ENCODE measurements at places on chromosomes 6 and 20.

DNA sequence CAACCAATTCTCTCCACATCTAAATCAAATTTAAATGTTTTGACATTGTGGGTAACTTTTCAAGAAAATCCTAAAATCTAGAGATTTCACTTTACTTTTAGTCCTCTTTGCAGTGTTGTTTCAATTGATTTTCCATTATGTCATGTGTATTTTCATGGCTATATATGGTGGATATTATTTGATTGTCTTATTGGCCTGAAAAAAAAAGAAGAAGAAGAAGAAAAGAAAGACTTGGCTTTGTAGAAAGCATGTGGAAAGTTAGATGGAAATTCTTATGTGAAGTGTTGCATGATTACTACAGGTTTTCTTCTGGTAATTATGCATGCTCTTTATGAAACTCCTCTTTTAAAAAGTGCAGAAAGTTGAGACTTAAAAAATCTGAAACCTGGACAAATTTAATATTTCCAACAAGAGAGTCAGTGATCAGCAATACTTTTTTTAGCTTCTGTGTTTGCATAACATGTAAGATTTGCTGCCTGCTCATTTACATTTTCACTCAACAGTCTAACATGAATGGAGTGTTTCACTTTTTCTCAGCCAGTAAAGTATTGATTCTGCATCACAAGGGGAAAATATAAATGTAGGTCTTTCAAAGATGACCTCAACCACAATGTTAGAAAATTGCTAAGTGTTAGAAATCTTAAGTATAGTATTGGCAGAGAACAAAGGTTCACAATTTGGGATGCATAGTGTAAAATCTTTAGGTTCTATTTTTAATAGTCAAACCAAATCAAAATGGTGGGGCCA is 438.7 kb downstream of the BCKDHB start:
- no peak for DNase-seq

GRCh38 chr20:44170816-44171410 is 16.1 kb downstream of the JPH2 start:
- DNase-seq = no peak

DNA sequence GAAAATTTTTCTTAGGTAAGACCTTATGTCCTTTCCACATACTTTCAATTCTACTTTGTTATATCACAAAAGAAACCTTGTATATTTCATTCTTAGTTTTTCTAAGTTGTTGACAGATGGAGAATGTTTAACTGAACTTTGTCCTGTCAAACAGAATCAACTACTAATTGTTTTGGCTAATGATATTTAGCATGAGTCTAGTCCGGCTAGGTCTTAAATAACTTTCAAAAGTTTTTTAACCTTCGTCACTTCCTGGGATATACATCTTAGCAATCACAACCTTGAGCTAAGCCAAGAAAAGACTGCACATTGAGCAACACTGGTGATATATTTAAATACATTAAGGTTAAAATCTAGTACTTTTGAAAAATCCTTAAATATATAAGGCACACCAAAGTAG is 62.9 kb upstream of the RUNX2 start:
- no peak for DNase-seq

DNA sequence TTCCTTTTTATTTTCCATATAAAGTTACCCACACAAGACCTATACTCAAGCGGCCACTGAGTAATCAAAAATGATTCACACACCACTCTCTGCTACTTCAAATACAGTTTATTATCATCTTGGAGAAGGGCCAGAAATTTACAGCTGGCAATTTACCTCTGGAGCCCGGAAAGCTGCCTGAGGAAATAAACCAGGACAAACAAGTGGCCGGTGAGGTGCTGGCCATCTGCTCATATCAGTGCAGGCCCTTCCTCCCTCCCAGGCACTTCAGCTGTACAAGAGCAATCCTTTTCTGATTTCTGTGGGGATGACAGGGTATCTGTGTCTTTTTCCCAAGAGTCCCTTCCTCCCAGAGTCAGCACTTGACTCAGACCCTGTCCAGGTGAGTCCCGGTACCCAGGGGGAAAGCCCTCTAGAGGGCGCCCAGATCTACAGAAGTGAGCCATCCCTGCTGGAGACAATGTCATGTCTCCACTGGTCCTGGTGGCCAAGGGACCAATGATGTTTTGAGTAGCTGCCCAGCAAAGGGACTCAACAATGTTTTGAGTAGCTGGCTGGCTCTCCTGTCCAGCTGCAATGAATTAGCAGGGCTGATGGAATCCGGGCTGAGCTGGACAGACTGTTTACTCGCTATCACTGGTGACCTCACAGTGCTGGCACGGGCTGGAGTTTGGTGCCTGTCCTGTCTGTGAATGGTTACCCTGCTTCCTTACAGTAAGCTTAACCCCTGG is 23.6 kb downstream of the LRP11 start:
- DNase-seq = peak; percentile 71

- no peak for DNase-seq
These were observed 189.8 kb upstream of the IMPG1 start for GRCh38 chr6:76262240-76262639.

GRCh38 chr6:20791944-20792343 is 257.7 kb downstream of the CDKAL1 start:
- DNase-seq = no peak

- no peak for DNase-seq
These were observed 101.9 kb downstream of the LIN28B start for GRCh38 chr6:105058846-105059245.

DNA sequence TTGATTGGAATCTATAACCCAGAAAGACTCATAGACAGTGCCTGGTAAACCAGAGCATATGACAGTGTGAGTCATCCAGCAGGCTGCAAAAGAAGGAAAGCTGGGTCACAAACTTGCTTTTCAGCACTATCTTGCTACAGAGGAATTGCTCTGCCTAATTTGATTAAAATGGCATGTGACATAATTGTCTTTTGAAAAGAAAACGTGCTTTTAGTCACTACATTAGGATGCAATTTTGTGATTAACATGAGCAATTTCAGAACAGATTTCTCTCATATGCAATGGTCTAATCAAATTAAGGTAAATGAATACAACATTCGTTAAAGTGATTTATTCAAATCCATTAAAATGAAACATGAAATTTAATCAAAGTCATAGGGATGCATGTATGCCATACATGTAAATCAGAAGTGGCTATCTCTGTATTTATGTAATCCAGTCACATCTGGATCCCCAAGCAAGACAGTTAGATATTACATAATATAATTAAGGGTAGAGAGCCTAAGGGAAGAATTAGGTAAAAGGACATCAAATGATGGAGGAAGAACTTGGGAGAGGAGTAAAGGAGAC is 400.0 kb upstream of the HTR1E start:
- DNase-seq = no peak

- no peak for DNase-seq
These were observed 31.8 kb upstream of the PLEKHG1 start for GRCh38 chr6:150567823-150568383.

DNA sequence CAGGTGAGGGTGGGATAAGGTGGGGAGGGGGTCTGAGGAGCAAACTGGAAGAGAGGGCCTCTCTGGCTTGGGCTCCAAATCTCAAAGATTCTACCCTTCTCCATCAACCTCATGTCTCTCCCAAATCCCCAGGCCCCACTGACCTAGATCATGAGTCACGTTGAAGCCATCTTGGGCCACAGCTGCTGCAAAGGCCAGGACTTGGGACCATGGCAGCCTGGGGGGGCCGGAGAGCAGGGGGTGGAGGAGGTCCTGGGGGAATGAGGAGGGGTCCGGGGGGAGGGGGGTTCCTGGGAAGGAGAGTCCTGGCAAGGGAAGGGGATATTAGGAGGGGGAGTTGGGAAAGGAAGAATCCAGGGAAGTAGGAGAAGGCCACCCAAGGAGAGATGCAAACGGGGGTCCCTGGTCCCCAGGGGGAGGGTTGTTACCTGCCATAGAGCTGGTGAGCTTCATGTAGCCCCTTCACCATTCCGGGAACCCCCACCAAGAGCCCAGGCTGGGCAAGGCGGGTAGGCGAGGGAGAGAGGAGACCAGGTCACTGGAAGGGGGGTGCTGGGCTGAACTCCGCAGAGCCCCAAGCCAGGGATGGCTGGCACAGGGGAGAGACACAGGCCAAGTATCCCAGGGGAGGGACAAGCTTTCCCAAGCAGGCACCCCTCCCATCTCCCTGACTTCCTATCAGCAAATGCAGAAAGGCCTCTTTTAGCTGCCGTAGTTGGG is 12.7 kb downstream of the GGT7 start:
- DNase-seq = no peak

DNA sequence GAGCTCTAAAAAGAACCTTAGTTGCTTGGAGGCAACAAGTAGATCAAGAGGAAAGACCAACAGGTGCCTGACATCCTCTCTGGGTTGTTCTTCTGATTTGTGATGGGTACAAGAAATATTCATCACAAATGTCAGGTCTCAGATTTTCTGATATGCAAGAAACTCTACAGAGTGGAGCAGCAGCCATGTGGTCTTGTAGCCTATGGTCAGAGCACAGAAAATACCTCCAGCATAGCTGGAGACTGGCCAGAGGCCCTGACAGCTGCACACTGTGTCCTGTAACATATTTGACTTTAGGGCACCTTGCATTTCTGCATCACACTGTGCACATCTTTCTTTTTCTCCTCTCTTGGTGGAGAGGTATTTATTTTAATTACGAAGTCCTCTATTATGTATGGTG is 116.3 kb downstream of the GMPR start:
- DNase-seq = no peak

DNA sequence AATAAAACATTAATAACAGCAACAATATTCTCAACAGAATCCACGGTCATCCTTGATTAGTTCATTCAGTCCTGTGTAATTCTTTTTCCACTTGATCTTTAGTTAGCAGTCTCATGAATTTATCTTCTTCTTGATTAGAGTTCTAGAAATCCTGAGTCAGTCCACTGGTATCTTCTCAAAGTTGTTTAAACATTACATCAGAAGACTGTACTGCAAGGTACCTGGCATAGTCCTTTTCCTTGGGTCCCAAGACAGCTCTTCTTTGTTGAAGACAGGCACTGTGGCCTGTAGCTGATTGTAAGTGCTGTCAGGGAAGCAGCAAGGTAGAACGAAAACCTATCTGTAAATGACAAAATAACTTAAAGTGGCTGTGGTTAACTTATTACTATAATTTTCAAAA is 11.8 kb downstream of the MAP3K4 start:
- DNase-seq = no peak

DNA sequence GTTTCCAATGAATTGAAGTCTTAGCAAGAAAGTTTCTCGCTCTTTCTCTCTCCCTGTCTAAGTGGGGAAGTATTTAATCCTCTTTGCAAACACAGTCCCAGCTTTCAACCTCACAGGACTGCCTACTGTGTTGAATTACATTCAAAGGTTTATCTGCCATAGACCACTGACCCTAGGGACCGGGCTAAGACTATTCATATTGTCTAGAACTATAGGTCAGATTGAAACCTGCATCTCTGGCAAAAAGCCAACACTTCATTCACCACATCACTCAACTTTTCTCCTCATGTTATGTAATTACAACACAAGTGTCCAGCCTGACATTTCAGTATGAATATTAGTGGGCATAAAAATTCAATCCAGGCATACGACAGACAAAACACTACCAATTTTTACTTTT is 314.7 kb upstream of the RSPO3 start:
- DNase-seq = no peak

- no peak for DNase-seq
These were observed 136.4 kb downstream of the TBXT start for GRCh38 chr6:166031275-166031674.

GRCh38 chr20:31260326-31260932 is 3.0 kb downstream of the DEFB115 start:
- peak; percentile 44 for DNase-seq

DNA sequence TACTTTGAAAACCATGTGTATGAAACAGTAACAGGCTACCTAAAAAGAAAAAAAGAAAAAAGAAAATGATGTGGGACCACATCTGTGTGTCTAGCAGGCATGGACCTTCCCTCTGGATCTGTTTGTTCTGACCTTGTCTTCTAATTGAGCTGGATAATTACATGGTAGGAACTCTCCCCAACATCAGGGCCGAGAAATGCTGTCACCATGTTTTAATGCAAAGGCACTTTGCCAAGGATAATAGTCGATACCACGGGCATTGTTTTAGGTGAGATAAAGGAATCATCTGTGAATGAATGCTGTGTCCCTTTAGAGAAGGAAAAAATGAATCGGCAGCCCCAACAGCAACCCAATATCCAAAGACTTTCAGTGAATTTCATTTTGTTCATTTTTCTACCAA is 149.1 kb downstream of the ZDHHC14 start:
- DNase-seq = no peak

- no peak for DNase-seq
These were observed 30.9 kb downstream of the BAK1 start for GRCh38 chr6:33549196-33549595.

- DNase-seq = no peak
These were observed 2.4 kb downstream of the COL20A1 start for GRCh38 chr20:63295422-63295821.

DNA sequence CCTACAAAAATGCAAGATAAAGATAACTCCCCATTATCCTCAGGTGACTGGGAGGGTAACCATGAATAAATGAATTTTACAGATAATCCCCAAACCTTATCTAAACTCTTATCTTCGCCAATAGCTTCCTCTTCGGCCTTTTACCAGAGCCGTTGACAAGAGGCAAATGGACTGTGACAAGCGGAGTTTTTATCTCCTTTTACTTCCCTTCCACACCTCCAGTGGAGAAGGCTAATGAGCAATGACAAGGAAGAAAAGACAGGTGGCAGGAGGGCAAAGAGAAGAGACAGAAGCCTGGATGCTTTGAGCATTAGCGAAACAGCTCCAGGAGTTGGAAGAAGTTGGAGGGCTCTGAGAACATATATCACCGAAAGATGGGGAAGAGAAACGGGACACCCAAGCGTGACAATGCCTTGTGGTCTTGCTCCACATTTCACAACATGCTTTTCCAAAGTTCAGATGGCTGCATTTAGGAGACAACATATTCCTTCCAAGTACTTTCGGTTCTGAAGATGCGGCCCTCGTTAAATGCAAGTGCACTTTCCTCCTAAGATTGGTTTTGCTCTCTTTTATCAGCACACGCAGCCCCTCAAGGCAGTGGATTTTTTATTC is 69.2 kb downstream of the PRDM1 start:
- DNase-seq = no peak

DNA sequence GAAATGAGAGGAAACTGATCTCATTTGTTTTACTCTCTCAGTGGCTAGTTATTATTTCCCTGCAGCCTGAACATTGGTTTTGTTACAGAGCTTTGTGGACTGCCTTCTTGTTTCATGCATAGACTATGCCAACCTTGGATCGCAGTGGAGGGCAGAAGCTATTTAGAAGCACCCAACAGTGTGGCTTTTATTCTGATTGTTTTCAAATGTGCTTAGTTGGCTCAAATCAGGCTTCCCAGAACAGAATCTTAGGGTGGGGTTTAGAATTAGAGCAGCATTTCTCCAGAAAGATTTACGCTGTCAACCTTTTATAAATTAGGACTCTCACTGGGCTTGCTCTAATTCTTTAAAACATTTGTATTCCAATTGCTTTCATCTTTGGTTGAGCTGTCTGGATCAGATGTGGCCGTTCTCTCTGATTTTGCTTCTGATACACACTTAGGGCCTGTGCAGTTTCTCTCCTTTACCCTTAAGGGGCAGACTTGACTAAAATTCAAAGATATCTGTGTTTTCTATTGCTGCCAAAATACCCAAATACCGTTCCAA is 210.3 kb downstream of the BCKDHB start:
- DNase-seq = no peak

All from HEK293T (cell line).